ENCODE measurements at places on chromosomes 4 and X. TPM values are rescaled to one million over a fixed set of nuclear protein-coding genes. Genes with fewer than 3 reads are reported as not detected.

The ZCCHC18 gene
- 0.80 TPM for total RNA-seq

The CXCL3 gene
- total RNA-seq = 1.7 TPM

The SPANXB1 gene
- not detected for total RNA-seq

The PF4V1 gene
- total RNA-seq = not detected

The SMR3B gene
- not detected for total RNA-seq

The MAGEE1 gene
- 0.35 TPM for total RNA-seq

The PFKFB1 gene
- not detected for total RNA-seq

The PHF8 gene
- 52.5 TPM for total RNA-seq

The VCX3A gene
- total RNA-seq = not detected

The PRAF2 gene
- total RNA-seq = 3.3 TPM

The MAGIX gene
- total RNA-seq = 11.6 TPM

The PPARGC1A gene
- 106 TPM for total RNA-seq

The TCEAL6 gene
- total RNA-seq = not detected

The TSC22D3 gene
- total RNA-seq = 185 TPM

The SSX2B gene
- total RNA-seq = not detected

The PABPC4L gene
- total RNA-seq = not detected

The NXF2B gene
- not detected for total RNA-seq

The TMEM150C gene
- total RNA-seq = 0.88 TPM

The POU4F2 gene
- not detected for total RNA-seq

The SATL1 gene
- total RNA-seq = not detected

The TRIM61 gene
- total RNA-seq = 1.7 TPM

The PPEF1 gene
- not detected for total RNA-seq

The WDFY3 gene
- 52.9 TPM for total RNA-seq

The CPZ gene
- 1.2 TPM for total RNA-seq

The TEX13B gene
- total RNA-seq = not detected

The PLRG1 gene
- 23.4 TPM for total RNA-seq

The RGN gene
- total RNA-seq = 1.7 TPM

The HS3ST1 gene
- 15.9 TPM for total RNA-seq

The TMEM255A gene
- 1.5 TPM for total RNA-seq

The DSPP gene
- total RNA-seq = not detected

The XG gene
- 0.40 TPM for total RNA-seq

The UGT2B17 gene
- total RNA-seq = 4.1 TPM

The PRR32 gene
- not detected for total RNA-seq

The NPNT gene
- total RNA-seq = 63.6 TPM

The OPN1MW2 gene
- total RNA-seq = not detected

The TCEANC gene
- total RNA-seq = 9.1 TPM

The NSG1 gene
- total RNA-seq = 2.8 TPM

The MSANTD1 gene
- 0.35 TPM for total RNA-seq

The CSAG3 gene
- not detected for total RNA-seq

The SNCA gene
- 1.2 TPM for total RNA-seq

The DDIT4L gene
- total RNA-seq = not detected

The SPANXN4 gene
- total RNA-seq = not detected

The TIGD4 gene
- total RNA-seq = not detected

The HPGDS gene
- total RNA-seq = 8.8 TPM

The PLXNB3 gene
- 6.3 TPM for total RNA-seq

The NCBP2L gene
- total RNA-seq = not detected

The MAGEA8 gene
- not detected for total RNA-seq

The NBDY gene
- total RNA-seq = 9.1 TPM

The CXCL6 gene
- total RNA-seq = not detected

The NAP1L2 gene
- not detected for total RNA-seq
